ENCODE measurements at places on chromosomes 5 and 9.

DNA sequence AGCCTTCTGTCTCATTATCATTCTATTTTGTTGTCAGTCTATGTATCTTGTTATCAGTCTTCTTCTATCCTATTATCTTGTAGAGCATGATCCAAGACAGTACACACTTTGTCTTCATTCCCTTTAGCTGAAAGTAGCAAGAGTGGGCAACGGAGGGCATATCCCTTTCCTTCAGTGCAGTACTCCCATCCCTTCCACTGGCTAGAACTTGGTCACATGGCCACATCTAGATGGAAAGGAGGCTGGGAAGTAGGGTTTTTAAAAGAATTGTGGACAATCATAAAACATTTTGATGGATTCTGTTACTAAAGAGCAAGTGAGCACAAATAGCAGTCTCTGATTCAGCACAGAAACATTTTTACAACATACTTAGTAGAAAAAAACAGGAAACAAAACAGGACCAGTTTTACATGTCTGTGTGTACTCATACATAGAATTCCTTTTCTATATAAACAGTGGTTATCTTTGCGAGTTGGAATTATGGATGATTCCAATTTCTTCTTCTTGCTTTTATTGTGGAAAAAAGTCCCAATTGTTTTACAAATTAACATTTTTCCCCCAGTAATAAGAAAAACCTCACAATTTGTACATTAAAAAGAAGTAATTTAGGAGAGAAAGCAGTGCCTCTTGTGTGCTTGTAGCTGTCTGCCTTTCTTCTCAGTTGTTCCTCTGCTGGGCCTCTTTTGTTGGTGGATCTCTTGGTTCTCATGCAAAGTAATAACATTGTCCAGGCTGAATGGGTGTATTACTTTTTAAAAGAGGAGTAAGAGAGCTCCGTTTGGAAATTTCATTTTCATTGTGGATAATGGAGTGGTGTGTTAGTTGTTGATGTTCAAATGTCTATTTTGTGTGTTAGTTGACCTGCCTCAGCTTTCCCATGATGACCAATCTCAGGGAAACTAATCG lies 410.9 kb upstream of the TRPC7 start:
- DNase-seq: no peak

DNA sequence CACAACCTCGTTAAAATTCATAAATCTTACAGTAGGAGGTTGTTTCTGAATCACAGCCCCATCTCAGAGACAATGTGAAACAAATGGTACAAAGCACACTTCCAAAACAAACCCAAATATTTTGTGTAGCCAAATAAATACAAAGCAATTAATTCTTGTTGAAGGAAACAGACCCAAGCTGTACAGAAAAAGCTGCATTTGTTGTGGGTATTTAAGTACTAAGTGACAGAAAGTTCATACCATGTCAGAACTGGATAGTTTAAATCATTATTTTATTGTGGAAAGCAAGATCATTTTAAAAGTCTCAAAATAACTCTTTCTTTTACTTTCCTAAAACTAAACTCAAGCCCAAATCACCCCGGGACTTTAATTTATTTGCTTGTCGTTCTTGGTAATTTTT lies 570.7 kb downstream of the ELAVL2 start:
- DNase-seq: no peak

DNA sequence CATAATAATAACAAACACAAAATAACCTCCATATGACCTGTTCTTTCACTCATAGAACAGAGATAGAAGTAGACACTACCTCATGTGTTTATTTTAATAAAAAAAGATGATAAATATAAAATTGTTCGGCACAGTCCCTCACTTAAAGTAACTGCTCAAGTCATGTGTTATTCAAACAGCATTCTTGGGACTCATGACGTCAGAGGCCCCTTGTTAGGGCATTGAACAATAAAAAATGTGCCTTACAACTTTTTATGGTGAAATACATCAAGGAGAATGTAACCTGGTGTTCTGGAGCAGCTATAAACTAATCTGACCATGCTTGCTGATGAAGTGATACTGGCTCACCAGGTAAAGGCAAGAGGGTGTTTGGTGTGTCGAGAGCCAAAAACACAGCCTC lies 12.2 kb upstream of the NDFIP1 start:
- no peak for DNase-seq

DNA sequence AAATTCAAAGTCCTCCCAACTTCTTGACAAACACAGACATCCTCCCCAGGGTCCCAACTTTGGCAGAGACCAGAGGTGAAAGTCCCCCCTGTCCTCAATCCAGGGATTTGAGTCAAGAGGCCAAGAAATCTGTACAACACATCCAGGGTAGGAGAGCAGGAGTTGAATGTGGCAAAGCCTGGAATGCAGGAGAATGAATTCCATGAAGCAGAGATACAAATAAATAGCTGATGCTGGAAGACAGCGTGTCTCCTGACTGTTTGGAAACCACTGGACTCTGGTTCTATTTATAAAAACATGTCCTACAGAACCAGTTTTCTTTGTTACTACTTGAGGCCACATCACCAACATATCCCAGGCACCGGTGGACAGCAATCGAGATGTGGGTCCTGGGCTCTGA lies 43.7 kb upstream of the SLIT3 start:
- no peak for DNase-seq

DNA sequence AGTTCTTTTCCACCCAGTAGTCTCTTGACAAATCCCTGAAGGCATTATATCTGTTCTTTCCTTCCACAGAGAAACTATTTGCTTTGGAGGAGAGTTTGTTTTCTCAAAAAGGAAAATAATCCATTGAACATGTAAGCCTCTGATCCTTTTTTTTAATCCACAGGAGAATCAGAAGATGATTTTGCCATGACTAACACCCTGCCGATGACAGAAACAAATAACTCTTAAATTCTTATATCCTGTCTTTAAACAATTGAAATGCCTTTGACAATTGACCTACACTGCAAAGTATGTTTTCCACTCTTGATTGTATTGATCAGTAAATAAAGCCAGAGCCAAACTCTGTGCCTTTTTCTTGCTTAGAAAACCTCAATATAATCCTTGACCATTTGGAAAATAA lies 666.4 kb upstream of the CTNND2 start:
- peak; percentile 13 for DNase-seq

- DNase-seq: no peak
Observed at GRCh38 chr5:30237189-30237588, 956.3 kb upstream of the CDH6 start.

DNA sequence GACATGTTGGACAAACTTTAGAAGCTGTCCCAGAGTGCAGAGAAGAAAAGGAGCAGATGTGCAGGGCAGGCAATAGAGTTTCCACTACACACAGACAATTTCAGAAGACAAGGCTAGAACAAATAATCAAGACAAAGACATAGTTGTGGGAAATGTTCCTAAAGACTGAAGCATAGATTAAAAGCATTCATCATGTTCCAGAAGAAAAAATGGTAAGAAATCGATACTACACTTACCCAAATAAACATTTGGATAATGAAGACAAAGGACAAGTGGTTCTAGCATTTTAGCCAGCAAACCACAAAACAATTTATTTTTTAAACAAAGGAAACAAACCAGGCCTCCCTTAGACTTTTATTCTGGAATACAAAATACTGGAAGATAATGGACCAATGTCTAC lies 97.9 kb downstream of the FSTL4 start:
- no peak for DNase-seq

- DNase-seq: no peak
Observed at GRCh38 chr5:167819406-167819805, 472.0 kb upstream of the WWC1 start.

GRCh38 chr9:96150324-96151227 lies 151.4 kb downstream of the HSD17B3 start:
- DNase-seq: no peak

DNA sequence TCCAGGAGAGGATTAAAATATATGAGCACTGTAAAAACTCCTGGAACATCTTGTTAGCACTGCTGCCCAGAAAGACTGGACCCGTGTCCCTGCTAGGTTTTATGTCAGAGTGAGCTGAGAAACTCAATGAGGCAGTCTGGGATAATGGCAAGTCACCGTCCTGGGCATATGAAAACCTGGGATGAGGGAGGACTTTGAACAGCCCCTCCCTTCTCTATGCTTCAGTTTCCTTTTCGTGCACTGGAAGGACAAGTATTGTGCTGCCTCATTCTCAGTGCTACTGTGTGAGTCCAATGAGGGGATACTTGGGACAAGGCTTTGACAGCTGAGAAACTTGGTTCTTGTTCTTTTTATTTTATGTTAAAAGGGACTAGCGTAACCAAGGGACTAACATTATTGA lies 143.0 kb upstream of the SHB start:
- DNase-seq: no peak

- no peak for DNase-seq
Observed at GRCh38 chr9:101486693-101487442, 46.8 kb upstream of the RNF20 start.

Data from HS-5 (cell line).